ENCODE measurements at places on chromosomes 3 and 15.

- no peak for DNase-seq
Observed at GRCh38 chr3:28022916-28023315, 218.5 kb upstream of the CMC1 start.

DNA sequence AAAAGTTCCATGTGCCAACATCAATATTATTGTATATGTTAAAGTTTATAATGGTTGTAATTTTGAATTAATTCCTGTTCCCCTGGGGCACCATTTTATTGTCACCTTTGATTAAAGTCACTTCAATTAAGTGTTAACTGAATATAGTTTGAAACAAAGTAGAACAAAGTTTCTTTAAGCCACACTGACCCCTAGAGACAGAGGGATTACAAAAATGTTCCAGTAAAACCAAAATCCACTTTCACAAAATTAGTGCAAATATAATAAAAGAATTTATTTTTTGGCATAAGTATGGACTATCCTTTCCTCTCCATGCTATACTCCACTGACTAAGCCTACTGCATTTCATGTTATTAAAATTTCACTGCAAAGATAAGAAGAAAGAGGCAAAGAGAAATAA lies 123.9 kb downstream of the ZMAT3 start:
- DNase-seq: no peak

GRCh38 chr3:191068946-191069813 lies 129.9 kb upstream of the OSTN start:
- no peak for DNase-seq

GRCh38 chr3:24299246-24299805 lies 195.3 kb downstream of the THRB start:
- DNase-seq: no peak

- DNase-seq: no peak
Observed at GRCh38 chr3:178306432-178307115, 229.7 kb upstream of the KCNMB2 start.

DNA sequence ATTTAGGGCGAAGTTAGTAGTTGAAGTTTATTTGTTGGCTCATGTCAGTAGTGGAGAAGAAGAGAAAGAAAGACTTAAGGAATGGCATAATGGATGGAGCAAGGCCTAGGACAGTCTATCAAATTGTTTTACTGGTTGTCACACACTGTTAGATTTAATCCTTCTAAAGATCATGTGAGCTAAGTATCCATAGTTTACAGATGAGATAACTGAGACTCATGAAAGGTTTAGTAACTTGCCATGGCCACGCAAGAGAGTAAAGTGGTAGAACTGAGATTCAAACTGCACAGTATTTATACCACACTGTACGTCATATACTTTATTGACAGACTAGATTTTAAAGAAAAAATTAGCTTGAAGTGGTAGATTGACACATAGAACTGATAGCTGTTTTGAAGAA lies 11.4 kb downstream of the SPRED1 start:
- no peak for DNase-seq

All from iPS-NIHi11 (cell line).